ENCODE measurements at places on chromosomes 3 and 15.
A peak's percentile ranks its signal among the peaks of the same experiment; 100 is the strongest.

GRCh38 chr3:177928172-177928873 lies 607.9 kb upstream of the KCNMB2 start:
- DNase-seq = no peak

- DNase-seq = no peak
Observed at GRCh38 chr3:10852066-10852808, 36.2 kb downstream of the SLC6A11 start.

DNA sequence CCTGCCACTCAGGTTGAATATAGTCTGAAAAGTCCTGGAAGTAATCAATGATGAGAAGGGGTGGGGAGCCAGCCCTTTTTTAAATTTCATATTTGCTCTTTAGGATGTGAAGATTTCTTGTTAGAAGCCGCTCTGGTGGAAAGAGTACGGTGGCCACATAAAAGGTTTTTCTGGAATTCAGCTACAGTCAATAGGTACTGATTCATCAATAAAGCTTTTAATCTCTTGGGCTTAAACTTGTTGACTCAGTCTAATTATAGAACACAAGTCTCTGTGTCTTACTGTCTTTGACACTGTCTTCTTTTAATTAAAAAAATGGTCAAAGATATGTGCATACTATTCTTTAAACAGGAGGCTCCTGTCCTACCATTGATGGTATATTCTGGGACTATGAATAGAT lies 99.9 kb upstream of the TP63 start:
- no peak for DNase-seq

GRCh38 chr3:32493437-32494414 lies 8.9 kb downstream of the CMTM6 start:
- DNase-seq = no peak

GRCh38 chr15:95716708-95717107 lies 613.8 kb upstream of the NR2F2 start:
- no peak for DNase-seq

- DNase-seq = no peak
Observed at GRCh38 chr3:128806588-128806987, 72.8 kb upstream of the ACAD9 start.

GRCh38 chr15:29127506-29128430 lies 141.9 kb downstream of the NSMCE3 start:
- no peak for DNase-seq

DNA sequence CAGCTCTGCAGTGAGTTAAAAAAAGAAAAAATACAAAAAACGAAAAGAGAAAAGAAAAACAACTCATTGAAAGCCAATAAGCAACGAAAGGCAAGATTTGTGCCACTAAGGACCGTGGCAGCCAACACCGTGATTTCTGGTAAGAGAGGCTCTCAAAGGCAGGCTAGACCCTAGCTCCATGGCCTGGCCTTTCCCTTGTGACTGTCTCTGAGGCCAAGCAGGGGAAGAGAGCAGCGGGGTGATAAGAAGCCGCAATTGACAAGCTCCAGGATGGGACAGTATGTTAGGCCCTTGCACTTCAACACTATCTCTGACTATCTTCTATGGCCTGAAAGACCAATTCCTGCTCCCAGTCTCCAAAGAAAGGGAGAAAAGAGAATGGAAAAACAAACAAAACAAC lies 12.4 kb downstream of the APOD start:
- no peak for DNase-seq

DNA sequence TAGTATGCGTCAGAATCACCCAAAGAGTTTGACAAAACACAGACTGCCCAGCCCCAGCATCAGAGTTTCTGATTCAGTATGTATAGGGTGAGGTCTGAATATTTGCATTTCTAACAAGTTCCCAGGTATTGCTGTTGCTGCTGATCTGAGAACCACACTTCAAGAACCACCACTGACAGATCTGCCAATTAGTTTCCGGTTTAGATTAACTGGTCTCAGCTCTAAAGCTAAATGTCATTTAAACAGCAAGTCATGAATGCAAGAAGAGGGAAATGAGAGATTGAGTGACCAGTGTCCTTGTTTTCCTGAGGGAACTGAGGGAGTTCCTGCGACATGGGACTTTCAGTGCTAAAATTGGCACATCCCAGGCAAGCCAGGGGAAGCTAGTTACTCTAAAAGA lies 305.0 kb downstream of the ZNF385D start:
- no peak for DNase-seq

GRCh38 chr15:41794081-41794480 lies 19.8 kb downstream of the MAPKBP1 start:
- no peak for DNase-seq

- DNase-seq = no peak
Observed at GRCh38 chr3:152300029-152300731, 31.5 kb downstream of the MBNL1 start.

DNA sequence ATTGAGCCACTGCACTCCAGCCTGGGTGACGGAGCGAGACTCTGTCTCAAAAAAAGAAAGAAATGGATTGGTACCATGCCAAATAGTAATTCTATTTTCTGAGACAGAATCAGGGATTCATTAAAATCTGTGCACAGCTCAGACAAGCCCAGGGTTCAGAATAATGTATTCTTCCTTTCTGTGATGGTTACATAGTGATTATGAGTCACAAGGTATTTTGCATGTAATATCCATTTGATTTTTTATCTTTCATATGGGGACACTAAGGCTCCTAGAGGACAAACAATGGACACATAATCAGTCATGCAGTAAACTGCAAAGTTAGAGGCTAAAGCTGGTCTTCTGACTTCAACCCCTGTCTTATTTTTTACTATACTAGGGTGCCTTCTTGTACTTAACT lies 156.8 kb upstream of the COL8A1 start:
- DNase-seq = no peak

DNA sequence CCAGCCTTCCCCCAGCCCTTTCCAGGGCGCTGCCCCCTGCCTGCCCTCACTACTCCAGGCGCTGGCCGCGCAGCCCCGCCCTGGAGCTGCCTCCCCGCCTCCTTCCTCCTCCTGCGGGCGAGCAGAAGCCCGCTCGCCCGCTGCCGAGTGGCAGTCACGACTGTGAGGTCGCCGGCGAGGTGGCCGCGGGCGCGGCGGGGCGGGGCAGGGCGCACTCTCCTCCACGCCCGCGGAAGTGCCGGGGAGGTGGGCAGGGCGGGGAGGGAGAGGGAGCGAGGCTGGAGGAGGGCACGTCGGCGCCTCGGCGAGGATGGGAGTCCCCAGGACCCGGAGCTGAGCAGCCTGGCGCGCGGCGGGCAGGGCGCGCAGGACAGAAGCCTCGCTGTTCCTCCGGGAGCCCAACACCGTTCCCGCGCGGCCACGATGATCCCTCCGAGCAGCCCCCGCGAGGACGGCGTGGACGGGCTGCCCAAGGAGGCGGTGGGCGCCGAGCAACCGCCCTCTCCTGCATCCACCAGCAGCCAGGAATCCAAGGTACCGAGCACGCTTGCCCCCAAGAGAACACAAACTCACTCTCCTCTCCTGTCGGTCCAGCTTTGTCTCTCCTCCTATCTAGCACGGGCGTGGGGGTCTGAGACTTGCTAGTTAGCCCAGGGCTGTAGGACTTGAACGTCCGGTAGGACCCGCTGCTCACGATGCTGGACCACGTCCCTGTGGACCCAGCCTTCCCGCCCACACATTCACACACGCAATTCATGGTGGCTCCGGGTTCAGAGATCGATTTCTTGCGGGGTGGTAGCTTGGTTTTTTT lies at the start of gene STAC:
TSS of gene STAC (plus strand) at position 284 of the 811 bp plus-strand sequence. CDS start at position 424, 140 bp downstream.
- no peak for DNase-seq

DNA sequence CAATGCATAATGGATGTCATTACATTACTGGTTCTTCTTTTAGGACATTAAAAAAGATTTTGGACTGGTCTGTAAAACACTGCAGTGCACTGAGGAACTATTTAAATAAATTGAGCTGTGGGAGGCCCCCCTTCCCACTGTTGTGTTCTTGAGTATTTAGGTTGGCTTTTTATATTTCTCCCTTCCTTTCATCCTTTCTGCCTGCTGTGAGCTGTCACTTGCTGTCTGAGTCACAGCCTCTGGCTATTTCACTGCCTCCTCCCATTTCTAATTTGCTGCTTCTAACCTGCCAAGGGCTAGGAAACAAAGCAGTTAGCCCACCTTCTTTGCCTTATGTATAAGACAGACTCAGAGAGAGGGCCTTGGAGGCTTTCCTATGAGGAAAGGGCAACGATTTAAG lies 89.0 kb upstream of the FNDC3B start:
- DNase-seq = no peak

- DNase-seq = no peak
Observed at GRCh38 chr15:64490598-64491259, 30.4 kb downstream of the ZNF609 start.

DNA sequence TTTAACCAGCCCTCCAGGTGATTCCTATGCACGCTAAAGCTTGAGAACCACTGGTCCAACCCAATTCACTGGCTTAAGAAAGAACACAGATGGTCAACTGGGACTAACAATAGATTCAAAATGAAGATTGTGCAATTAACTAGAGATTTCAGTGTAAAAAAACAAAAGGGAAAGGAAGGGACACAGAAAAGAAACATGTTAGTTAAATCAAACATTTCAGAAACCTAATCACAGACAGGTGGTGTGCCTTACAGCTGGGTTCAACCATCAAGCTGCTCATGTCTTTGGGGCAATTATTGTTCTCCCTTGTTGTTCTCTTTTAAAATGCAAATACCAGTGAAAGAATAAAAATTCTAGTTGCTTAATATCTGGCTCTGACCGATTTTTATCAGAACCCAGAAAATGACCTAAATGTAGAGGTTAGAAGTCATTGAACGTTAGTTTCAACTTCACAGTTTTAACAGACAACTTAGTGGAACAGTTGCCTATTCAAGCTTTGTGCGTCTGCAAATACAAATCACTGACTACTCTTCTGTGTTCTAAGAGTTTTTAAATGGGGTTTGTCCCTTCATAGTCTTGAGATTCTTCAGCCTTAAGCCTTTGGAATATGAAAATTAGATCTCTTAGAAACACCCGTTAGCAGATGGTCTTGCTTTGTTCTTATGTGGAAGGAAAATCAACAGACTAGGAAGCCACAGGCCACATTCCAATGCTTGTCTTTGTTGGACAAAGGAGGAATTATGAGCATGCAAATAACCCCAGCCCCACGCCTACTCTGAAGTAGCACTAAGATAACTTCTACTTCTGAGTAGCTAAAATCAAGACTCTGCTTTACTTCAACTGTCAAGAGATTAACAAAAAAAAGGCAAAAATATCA lies 223.4 kb downstream of the ATP8B4 start:
- DNase-seq = no peak

- DNase-seq = no peak
Observed at GRCh38 chr15:39574427-39574826, 6.5 kb upstream of the THBS1 start.

GRCh38 chr15:44801364-44801763 lies 65.0 kb downstream of the TRIM69 start:
- no peak for DNase-seq

DNA sequence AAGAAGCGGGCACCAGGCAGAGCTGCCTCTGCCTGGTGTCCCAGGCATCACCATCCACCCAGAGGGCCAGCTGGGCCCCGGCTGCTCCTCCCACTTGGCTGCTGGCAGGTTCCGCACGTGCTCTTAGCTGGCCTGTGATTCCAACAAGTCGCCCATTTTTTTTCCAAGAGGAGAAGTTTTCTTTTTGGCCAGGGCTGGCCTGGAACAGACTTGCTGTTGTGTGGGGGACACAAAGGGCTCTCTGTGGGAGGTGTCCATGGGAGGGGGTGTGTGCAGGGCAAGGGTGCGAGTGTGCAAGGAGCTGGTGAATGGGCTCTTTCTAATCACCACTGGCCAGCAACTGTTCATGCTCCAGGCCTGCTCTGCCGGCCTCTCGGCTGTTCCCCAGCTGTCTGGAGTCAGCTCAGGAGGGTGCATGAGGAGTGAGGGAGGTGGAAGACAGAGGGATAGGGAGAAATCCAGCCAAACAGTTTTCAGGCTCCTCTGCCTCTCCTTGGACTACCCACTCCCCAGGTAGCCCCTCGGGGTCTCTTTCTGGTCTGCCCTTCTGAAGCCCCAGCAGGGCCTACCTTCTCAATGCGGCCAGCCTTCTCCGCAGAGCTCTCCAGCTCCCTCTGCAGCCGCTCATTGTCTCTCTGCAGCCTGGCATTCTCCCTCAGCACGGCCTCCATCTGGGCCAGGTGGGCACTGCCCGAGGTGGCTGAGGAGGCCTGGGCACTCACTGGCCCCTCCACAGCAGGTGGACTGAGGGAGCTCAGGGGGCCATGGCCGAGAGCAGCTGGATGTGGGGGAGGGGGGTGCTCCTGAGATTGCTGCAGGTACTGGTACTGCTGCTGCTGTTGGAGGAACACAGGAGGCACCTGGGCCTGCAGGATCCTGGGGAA lies 7.1 kb downstream of the AMOTL2 start:
- DNase-seq = no peak

GRCh38 chr3:149376718-149377407 lies 586 bp downstream of the TM4SF1 start:
- DNase-seq = no peak

- DNase-seq = peak; percentile 6
Observed at GRCh38 chr3:105369500-105370371, 3.0 kb downstream of the ALCAM start.

GRCh38 chr3:85495602-85496001 lies 536.8 kb downstream of the CADM2 start:
- no peak for DNase-seq

DNA sequence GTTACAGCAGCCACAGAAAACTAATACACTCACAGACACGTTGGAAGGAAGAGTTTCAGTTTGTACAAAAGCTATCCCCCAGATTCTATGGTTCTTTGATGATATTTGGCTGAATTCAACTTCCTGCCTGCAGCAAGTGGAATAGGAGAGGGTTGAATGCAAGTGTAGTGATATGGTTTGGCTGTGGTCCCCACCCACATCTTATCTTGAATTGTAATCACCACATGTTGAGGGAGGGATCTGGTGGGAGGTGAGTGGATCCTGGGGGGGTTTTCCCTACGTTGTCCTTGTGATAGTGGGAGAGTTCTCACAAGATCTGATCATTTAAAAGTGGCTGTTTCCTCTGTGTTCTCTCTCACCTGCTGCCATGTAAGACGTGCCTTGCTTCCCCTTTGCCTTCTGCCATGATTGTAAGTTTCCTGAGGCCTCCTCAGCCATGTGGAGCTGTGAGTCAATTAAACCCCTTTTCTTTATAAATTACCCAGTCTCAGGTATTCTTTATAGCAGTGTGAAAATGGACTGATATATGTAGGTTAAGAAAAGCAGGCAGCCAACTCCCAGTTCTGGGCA lies 29.8 kb downstream of the NMNAT3 start:
- no peak for DNase-seq
